ENCODE measurements at places on chromosomes 4 and X. TPM values are rescaled to one million over a fixed set of nuclear protein-coding genes. Genes with fewer than 3 reads are reported as not detected.

DNA sequence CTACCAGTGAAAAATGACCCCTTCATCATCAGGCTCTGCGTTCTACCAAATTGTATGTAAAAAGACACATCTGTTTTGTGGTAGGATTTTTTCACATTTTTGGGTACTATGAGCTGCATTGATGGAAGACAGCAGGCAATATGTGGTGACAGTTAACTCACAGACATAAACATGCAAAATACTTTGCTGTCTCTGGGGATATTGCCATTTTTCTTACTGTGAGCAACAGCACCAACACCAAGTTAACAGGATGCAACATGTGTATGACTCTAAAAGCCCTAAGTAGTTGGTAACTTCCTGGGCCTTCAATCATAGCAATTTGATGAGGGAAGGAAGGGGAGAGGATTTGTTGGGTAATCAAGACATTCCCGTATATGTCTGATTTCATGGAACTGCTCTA, 56.4 kb upstream of the DRP2 start:
- DNase-seq = no peak

The GPR101 gene
- polyA plus RNA-seq = not detected

The NSUN7 gene
- polyA plus RNA-seq = 0.66 TPM

The ZMAT1 gene
- 4.1 TPM for polyA plus RNA-seq

DNA sequence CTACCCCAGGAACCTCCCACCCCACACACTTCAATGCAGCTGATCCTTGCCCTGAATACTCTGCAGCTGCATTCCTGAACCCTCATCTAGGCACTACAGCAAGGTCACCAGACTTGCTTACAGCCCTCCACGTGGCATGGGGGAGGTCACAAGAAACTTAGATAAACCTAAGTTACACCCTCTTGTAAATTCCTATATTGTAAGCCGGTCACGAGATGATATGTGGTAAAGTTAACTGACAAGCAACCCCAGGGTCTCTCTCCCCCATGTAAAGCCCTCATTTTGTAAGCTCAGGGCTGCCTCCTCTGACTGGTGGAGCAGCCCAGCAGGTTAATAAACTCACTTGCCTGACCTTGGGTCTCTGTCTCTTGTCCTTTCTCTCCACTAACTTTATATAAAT, 570.7 kb downstream of the PCDH7 start:
- DNase-seq = no peak

The TBC1D25 gene
- 8.1 TPM for polyA plus RNA-seq

The GDPD2 gene
- 0.35 TPM for polyA plus RNA-seq

The KCNE5 gene
- polyA plus RNA-seq = 82.6 TPM

The DKK2 gene
- polyA plus RNA-seq = 22.7 TPM

The LRP2BP gene
- polyA plus RNA-seq = 4.7 TPM

GRCh38 chrX:56783450-56783831, 54.4 kb downstream of the NBDY start:
- DNase-seq = no peak

The AMER1 gene
- 6.2 TPM for polyA plus RNA-seq

Data from hindlimb muscle (tissue), 1 donor.